ENCODE measurements at places on chromosomes 5 and 9.

DNA sequence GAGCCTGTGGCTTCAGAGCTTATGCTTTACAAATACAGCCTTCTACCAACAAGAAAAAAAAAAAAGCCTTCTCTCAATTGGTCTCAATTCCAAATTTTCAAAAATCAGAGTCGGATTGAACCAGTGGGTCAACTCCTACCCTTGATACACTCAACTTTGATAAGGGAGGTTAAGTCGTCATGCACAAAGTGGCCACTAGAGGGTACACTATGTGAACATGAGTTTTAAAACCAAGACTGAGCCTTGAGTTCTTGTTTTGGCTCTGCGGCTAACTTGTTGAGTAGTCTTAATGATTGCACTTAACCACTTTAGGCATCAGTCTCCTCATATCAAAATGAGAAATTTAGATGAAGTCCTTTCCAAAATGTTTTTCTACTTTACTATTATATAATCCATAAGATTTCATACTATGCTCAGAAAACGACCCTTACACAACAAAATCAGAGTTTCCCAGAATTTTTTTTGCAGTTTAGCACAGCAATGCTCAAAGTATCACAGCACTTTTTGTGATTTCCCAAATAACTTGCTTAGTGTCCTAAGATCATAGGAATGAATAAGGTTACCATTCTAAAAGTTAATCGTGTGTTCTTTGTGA is 92.9 kb upstream of the MTAP start:
- peak; percentile 93 for DNase-seq

GRCh38 chr5:154467655-154468354 is 10.2 kb downstream of the HAND1 start:
- peak; percentile 81 for DNase-seq

DNA sequence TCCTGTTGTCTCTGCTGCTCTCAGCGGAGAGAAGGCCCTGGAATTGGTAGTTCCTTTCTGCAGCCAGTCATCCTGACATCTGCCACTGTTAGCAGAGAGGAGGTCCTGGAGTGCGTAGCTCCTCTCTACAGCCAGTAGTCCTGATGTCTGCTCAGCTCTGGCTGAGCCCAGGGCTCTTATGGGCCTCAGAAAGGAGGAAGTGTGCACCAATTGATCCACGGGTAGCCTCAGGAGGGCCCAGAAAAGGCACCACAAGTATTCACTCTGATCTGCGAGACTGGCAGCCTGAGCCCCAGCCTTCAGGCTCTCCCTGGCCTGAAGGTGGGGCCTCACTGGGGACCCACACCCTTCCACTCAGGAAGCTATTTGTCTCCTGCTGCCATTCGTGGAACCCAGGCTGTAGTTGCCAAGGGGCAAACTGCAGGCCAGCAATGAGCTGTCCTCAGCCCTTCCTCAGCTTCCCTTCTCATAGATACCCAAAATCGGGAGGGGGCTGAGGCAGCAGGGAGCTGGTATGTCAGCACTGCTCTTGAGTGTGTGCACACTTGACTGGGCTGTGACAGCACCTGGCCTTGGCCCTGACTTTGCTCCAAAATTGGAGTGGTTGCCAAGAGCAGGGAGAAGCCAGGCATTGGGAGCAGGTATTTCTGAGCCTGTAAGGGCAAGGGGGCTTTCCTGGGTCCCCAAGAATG is 1049.5 kb upstream of the ACO1 start:
- DNase-seq = no peak

DNA sequence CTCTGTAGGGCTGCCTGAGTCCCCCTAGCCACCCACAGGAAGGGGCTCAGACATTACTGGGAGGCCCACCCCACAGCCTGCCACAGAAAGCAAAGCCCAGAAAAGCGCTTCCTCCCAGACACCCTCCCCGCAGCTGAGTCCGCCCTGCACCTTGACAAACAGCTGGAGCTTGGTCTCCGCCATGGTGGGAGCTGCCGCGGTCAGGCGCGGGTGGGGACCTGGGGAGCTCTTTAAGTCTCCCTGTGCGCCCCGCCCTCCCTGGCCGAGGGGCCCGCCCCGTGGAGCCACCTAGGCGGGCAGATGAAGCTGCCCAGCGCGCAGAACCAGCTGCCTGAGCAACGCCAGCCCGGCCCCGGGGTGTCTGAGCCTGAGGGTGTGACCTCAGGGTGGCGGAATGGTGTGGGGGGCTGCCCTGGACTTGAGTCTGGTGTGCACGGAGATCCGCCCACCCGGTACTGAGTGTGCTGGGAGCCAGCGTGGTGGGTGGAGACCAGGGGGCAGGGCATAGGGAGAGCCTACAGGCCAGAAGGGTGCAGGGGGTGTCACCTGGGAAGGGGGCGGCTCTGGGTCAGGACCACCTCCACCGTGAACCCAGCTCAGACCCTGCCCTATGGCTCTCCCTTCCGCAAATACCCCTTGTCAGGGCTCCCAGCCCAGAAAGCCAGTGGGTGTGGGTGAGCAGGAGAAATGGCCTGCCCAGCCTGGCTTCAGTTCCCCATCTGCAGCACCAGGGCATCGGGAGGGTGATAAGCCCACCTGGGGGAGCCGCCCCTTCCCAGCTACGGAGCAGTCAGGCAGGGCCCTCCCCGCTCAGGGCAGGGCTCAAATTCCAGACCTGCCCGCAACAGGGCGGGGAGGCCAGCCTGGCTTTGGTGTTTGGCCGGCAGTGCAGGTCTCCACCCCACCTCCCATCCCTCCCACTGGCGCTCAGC is at the start of gene CLIC3:
CLIC3 (minus strand) TSS at position 208 of the 932 bp plus-strand sequence; CDS start at position 183, 25 bp downstream.
- DNase-seq = peak; percentile 81

DNA sequence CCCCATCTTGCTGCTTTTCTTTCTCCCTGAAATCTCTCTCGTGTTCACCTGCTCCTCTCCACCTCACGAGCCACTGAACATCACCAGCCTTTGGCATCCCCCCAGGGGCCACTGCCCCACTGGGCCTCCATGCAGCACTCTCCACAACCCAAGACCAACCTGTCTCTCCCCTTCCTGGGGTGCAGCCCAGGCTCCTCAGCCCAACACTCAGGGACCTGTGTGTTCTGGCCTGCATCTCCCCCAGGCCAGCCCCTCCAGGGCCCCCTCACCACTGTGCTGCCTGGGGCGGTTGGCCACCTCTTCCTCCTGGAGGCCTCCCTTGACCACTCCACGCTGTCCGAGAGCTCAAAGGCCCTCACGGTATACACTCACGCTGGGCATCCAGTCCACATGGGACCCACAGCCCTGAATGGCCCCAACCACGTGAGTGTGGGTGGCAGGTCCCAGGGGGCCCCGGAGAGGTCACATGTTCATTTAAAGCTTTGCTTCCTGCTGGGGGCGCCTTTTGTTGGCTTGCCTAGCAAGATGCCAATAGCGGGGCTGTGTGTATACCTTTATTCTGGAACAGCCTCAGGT is 453 bp upstream of the DOK3 start:
- no peak for DNase-seq

DNA sequence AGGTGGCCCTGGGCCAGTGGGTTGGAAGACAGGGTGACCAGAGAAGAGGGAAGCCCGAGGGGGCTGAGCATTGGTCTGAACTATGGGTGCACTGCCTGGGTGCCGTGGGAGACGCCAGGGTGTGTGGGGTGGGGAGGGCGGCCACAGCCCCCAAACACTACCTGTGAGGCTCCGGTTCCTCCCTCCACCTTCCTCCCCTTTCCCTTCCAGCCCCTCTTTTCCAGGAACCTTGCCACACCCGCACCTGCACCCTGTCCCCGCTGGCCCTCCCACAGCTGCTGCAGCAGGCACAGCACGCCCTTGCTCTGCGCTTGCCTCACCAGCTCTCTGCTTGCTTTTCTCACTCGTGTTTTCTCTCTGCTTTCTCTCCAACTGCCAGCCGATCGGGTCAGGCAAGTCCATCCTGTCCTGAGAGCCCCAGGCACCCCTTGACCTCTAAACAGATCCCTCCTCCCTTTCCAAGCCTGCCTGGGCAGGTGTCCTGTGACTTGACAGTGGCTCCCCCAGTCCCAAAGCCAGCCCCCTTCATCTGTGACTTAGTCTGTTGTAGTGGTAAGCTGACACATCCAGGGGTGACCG is 193.7 kb downstream of the MSX2 start:
- DNase-seq = no peak

DNA sequence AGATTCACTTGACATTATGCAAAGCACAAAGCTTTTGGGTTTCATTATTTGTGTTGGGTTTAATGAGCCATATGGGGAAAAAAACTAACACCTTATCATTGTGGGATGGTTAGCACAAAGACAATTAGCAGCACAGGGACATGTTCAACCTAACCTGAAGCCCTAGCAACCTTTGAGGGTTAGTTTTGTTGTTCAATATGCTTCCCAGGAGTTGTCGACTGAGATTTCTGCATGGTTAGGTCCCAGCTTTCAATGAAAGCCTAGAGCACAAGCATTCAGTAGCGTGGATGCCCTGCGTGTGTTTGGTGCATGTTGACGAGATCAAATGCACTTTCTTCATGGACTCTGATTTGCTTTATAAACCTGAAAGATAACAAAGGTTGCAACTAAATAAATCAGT is 565.2 kb upstream of the TLE4 start:
- no peak for DNase-seq

DNA sequence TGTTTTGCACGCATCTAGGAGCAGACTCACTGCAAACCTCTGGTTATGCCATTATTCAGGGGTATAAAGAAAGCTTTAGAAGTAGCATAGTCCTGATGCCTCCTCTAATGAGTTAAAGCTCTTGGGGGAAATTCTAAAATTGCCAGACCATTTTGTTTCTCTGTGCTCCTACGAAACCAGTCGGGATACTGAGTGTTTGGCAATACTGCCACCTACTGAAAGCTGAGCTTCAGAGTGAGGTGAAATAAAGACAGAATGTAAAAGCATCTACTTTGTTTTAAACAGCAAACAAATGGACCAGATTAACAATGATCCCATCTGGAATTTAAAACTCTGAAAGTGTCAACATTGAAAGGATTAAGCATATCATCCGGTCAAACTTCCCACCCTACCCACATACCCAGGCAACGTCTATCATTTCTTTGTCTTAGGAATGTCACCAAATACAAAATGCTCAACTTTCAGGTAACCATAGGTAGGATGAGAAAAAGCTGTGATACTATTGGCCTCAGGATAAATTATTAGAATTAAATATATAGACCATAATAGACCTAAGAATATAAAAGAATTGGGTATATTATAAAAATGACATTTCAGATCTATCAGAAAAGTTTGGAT is 77.8 kb upstream of the SHISAL2B start:
- DNase-seq = peak; percentile 69

DNA sequence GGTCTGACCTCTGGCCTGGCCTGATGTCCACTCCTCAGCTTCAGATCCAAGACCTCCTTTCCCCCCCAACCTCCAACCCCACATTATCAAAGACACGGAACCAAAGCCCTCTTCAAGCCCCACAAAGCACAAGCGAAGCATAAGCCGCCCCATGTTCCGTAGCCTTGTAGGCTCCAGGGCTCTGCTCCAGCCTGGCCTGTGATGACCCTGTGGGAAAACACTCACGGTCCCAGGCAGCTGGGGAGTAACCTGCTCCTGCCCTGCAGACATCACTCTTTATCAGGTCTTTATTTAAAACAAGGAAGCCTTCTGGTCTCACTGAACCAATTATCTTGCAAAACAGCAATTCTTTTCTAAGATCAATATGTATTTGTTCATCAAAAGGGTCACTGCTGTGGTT is 15.4 kb upstream of the WNK2 start:
- DNase-seq = no peak

DNA sequence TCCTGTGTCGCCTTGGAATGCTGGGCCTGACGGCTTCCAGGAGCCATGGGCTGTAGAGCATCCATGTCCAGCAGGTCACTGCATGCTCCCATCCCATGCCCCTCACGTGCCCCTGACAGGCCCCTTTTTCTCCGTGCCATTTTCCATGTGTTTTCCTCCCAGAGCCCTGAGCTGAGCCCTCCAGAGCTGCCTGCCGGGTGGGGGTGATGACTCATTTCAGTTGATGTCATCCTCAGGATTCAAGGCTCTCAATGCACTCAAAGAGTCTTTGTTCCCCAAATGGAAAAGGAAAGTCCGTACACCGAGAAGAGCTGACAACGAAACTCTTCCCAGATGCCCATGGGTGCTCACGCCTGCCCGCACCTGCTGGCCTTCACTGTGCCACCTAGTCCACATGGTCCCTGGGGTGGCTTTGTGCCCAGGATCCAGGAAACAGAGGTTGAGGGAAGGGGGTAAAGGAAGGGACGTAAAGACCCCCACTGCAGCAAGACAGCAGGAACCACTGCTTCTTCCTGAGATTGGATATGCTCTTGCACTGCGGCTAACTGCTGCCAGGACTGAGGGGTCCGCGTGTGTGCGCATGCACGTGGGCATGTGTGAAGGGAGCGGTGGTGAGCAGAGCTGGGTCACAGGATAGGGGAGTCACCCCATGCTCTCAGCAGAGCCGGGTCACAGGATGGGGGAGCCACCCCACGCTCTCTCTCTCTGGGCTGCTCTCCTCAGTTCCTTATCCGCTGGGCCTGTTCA is 27.6 kb downstream of the COL15A1 start:
- no peak for DNase-seq

DNA sequence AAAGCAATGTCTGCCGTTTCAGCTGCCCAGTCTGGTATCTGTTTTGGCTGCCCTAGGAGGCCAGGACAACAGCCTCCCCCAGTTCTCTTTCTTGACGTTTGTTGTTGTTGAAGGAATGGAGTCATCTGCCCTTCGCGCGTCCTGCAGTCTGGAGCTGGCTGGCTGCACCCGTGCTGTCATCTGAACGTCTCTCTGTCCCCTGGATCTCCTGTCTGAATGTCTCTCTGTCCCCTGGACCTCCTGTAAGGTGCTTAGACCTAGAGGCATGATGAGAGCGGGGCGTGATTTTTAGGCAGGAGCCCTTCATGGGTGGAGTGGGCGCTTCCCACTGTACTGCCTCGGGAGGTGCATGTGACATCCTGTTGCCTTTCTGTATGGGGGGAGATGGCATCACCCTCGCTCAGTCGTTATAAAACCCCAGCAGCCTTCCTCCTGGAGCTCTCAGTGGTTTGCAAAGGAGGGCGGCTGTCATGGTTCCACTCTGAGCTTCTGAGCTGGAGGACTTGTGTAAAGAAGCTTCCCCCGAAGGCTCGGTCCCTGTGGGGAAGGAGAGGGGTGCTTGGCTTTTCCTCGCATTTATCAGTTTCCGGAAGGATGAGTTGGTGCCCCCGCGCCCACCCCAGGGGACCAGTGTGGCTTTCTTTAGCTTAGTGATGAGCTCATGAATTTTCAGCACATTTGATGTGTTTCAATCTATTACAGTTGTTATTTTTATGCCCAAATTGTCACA is 49.8 kb upstream of the OLFM1 start:
- DNase-seq = no peak

DNA sequence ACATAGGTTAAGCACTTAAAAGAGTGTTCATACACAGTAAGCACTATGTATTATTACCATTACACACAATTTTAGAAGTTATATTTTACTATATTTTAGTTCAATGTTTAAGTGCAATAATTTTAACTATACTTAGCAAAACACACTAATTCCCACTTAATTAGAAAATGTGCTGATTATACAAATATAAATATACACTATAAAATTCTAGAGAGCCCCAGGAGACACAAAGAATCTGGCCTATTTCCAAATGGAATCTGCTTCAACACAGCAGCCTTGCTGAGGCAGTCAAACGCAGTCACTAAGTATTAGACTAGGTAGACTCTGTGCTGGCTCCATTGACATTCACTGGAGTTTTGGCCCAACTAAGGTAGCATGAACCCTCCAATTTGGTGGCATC is 160.9 kb downstream of the CETN3 start:
- no peak for DNase-seq

- no peak for DNase-seq
Measured at GRCh38 chr5:159511570-159511969, 181.3 kb upstream of the IL12B start.

- DNase-seq = peak; percentile 67
Measured at GRCh38 chr5:124888050-124888506, 141.6 kb upstream of the ZNF608 start.

- peak; percentile 35 for DNase-seq
Measured at GRCh38 chr9:129258124-129258822, 80.2 kb upstream of the IER5L start.
